CD4-positive, alpha-beta T cell treated with Interleukin-1 beta for 1 hour (primary cell): ENCODE measurements at places on chromosomes 16 and 17.

DNA sequence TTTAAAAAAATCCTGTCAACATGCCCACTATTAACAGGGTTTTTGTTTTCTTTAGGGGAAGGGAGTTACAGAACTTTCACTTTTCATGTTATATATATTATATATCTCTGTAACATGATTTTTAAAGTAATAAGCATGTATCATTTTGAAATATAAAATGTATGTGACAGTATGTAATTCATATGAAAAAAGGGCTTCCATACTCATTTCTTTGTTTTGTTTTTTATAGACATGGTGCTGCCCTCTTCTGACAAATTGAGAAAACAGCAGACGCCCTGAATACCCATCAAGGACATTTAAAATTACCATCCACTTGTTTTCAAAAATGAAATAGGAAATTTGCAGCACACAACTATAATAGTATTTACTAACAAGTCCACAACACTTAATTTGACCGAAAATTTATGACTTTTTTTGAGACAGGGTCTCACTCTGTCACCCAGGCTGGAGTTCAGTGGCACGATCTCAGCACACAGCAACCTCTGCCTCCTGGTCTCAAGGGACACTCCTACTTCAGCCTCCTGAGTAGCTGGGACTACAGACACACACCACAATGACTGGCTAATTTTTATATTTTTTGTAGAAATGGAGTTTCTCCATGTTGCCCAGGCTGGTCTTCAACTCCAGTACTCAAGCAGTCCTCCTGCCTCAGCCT is 30.4 kb downstream of the CFDP1 start:
- no peak for DNase-seq

DNA sequence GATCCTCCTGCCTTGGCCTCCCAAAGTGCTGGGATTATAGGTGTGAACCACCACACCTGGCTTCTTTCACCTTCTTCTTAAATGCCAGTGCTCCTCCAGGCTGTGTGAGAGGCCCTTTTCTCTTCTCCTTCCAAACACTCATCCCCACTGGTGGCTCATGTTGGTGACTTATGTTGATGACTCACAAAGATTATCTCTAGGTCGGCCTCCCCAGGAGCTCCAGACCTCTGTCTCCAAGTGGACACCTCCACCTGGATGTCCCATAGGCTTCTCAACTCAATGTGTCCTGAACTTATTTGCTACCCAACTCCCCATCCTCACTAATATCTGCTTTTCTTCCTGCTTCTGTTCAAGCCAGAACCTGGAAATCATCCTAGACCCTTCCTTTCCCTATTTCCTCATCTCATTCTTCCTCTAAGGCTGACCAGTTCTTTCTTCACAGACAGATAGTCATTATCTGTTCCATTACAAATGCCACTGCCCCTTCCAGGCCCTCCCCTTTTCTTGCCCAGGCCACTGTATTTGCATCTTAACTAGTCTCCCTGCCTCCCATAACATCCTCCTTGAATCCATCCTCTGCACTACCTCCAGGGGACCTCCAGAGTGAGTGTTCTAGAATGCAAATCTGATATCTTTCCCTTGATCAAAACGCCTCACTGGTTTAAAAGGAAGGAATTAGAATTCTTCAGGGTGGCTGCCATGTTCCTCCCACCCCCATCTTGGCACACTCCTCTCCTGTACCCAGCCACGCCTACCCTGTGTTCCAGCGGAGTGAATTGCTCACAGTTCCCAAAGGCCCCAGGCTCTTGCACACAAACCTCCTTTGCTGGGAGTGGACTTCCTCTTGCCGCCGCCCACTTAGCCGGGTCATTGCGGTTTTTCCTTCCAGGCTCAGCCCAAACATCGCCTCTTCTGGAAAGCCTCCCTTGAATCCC is 34.8 kb upstream of the FBXO47 start:
- DNase-seq, result no peak

GRCh38 chr17:30344283-30345088 is 10.6 kb upstream of the TMIGD1 start:
- no peak for DNase-seq

- DNase-seq, result no peak
Observed at GRCh38 chr16:67166598-67167168, 2.1 kb downstream of the HSF4 start.

- DNase-seq, result no peak
Observed at GRCh38 chr17:38329284-38329683, 14.5 kb downstream of the GPR179 start.

- no peak for DNase-seq
Observed at GRCh38 chr17:77385750-77386501, 245.2 kb downstream of the SEC14L1 start.

DNA sequence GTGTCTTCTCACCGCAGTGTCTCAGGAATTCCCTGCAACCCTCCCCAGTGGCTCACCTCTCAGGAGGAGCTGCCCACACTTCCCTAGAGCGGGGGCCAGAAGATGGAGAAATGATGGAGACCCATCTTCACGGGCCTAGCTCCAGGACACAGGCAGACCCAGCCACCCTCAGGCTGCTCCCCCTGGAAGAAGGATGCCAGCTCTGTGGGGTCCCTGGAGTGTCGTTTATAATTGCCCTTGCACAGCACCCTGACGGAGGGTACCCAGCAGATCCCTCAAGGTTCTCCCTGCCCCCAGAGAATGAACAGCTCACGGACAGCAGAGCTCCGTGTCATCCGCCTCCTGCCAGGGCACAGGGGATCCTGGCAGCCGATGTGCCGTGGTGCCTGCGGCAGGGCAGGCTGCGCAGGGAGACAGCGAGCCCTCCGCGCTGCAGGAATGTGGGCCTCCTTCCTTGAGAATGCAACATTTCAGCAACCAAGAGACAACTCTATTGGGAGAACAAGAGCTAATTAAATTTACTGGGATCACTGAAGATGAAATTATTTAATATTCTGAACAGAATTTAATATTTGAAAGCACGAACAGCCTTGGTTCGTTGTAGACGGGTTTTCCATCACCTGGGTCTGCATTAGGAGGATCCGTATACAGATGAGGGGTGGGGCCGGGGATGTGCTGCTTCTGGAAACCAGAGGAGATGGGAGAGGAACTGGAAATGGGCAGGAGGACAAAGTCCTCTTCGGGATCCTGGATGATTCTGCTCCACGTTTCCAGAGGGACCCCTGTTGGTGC is 21.0 kb upstream of the RBFOX3 start:
- DNase-seq, result no peak

GRCh38 chr16:57108432-57108831 is 16.0 kb downstream of the CPNE2 start:
- DNase-seq, result no peak

GRCh38 chr17:72631568-72631948 is 460.9 kb downstream of the SLC39A11 start:
- DNase-seq, result no peak

DNA sequence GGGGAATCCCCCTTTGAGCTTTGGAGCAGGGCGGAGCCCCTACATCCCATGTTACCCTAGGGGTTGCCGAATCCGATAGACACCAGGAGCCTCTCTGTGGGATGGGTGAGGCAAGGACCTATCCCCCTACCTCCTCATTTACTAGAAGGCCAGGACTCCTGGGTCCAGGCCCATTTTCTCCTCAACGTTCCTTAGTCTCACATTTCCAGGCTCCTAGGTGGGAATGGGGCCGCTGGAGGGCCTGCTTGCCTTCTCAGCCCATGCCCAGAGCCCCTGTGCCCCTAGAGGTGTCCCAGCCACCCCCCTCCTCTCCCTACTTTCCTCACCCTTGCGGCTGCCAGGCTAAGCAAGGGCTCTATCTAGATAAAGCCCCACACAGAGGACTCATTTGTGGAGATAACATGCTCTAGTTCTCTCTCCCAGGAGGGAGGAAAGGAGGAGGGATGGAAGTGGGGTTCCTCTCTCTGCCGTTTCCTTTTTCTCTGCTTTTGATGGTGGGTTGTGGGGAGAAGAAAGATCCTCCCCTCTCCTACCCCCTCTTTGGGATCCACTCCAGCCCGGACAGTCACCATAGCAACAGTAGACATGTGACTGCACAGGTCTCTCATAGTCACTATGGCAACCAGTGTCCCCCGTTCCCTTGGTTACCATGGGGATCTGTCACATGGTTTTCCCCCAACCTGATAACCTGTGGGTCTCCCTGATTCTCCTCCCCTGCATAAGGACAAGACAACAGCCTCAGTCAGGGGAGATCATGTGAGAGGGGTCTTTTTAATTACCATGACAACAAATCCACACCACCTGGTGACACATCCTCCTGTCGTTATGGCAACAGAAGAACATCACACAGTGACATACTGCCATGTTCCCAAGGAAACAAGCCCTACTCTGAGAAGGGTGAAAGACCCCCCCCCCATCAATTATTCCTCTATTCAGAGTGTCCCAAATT is 5.2 kb downstream of the CACNA1G start:
- DNase-seq, result peak; percentile 32

DNA sequence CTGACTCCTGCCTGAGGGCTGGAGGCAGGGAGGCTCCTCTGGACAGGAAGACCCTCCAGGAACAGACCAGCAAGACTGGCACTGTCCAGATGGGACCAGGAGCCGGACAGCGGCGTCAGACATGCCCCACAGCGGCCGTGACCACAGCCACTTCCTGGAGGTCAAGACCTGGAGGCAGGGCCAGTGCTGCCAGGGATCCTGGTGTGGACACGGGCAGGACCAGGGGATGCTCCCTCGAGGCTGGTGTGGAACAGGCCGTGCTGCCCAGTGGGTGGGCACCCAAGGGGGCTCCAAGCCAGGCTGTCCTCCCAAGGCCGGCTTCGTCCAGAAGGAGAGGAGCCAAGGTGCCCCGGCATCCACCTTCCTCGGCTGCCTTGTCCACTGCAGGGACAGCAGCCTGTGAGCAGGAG is 4.5 kb upstream of the CCDC57 start:
- DNase-seq, result no peak

DNA sequence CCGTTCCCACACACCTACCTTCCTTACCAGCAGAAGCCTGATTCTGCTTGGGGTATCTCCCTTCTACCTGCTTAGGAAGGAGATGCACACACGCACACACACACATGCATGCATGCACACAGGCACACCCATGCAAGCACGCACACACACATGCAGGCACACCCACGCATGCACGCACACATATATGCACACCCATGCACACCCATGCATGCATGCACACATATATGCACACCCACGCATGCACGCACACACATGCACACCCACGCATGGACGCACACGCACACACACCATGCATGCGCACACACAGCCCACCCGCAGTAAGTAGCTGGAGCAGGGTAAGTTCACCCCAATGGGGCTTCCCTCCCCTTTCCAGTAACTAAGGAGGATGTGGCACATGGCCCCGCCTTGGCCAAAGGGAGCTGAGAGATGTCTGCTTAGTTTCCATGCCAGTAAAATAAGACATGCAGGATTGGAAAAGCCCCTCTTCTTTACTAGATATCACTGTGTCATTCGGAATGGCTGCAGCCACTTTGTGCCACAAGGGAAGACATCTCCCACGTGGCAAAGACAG is 33.7 kb downstream of the ADCY9 start:
- no peak for DNase-seq

DNA sequence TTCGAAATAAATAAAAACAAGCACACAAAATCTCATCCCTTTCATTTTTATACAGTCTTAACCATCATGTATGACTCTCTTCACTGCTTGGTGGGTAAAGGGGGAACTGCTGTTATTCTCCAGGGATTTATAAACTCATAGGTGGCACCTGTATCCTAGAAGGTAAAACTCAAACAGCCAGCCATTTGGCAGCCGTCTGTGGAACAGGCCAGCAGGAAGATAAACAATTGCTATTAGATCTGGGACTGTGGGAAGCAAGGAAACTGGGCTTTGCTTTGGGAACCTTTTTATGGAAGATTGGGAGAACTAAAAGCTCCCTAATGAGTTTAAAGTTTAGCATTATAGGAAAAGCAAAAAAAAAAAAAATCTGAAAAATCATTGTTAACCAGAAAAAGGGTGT is 126.0 kb downstream of the TANGO6 start:
- no peak for DNase-seq

DNA sequence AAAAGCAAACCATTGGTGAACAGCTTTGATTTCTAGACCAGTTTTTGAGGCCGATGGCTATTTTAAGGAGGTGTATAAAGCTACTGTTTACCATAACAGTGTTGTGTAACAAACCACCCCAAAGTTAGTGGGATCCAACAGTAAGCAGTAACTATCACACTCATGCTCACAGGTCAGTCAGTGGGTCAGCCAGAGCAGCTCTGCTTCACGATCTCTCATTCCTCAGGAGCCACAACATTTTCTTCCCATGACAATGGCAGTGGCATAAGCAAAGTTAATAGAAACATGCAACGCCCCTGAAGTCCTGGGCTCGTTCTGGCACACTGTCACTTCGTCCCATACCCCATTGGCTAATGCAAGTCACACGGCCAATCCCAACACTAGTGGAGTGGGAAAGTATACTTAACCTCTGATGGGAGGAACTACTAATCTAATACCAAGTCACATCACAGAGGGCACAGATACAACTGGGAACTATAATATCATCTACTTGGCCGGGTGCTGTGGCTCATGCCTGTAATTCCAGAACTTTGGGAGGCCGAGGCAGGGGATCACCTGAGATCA is 28.0 kb upstream of the B4GALNT2 start:
- no peak for DNase-seq

GRCh38 chr17:72696156-72696555 is 396.3 kb downstream of the SLC39A11 start:
- DNase-seq, result no peak

DNA sequence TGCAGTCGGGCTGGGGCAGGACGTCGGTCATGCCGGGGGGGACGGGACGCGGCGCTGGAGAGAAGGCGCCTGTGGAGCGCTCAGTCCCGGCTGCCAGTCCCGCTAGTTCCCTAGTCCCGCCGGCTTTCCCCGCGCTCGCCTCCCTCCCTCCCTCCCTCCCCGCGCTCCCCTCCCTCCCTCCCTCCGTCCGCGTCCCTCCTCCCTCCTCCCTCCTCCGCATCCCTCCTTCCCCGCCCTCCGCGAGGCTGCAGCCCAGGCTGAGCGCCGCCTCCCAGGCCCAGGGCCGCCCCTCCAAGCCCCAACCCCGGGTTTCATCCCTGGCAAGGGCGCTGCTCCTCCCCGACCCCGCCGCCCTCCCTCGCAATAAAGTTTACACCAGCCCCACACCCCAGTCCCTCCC is 34.8 kb downstream of the TIMM22 start:
- DNase-seq, result no peak

- DNase-seq, result no peak
Observed at GRCh38 chr16:49454426-49455180, 81.0 kb downstream of the C16orf78 start.
